ENCODE measurements at places on chromosomes 11 and 22.

- DNase-seq, result no peak
Measured at GRCh38 chr22:32996276-32996675, 61.9 kb downstream of the SYN3 start.

- DNase-seq, result no peak
Measured at GRCh38 chr22:38162881-38163843, 18.5 kb downstream of the PLA2G6 start.

DNA sequence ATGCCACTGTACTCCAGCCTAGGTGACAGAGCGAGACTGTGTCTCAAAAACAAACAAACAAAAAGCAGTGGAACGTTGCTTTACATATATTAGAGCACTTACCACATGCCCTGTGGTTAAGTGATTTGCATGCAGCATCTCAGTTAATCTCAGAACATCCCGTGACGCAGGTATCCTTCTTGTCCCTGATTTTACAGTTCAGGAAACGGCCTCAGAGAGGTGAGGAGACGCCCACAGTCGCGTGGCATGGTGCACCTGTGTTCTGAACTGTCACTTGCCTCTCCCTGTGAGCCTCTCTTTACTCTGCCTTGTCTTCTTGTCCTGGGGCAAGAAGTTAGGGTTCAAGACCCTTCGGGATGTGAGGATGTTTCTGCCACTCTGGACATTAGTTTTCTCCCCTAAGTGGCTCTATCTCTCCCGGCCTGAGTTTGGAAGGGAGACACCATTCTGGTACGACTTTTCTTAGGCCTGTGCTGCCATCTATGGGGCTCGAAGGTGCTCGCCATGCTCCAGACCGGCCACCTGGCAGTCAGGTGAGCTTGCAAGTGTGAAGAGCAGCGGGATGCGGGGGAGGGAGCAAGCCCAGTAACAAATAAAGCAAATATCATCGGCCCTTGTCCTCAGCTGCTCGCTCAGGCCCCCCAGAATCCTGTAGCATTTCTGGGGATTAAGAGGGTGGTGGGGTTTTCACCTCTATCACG is 25.6 kb downstream of the YWHAH start:
- DNase-seq, result peak; percentile 78

DNA sequence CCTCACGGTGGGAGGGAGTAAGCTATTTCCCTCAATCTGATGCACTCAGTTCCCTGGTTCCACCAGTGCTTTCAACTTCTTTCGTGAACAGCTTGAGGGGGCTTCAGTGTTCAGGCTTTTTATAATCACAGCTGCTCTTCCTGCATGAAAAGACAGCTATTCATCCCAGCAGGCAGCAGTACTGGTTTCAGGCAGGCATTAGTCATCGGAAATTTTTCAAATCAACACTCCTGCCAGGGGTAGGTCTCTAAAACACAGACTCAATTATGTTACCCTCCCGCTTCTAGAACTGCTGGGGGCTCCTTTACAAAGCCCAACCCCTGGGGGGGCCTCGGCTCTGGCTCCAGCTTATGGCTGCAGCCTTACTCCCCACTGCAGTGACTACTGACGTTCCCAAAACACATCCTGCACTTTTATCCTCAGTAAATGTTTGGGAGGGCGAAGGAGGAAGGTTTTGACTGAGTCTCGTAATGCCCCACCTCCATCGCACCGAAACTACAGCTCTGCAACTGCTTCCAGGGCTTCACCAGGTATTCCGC is 5.8 kb downstream of the POLDIP3 start:
- DNase-seq, result peak; percentile 64

DNA sequence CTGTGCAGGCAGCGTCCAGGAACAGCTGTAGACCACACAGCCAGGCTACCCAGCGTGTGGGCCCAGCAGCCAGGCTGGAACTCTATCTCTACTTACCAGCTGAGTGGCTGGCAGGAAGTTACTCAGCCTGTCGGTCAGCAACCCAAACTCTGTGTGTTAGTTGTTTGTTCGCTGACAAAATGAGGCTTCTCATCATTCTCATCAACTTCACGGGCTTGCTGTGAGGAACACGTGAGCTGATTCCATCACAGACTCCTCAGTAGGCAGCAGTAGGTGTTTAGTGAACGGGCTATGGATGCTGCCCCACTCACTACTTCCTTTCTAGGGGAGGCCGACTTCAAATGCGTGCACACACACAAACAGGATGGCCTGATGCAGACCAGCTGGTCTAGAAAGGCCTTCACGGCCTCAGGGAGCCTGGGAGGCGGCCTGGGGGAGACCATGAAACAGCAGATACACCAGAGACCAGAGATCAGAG is 830 bp upstream of the SPDYC start:
- no peak for DNase-seq

DNA sequence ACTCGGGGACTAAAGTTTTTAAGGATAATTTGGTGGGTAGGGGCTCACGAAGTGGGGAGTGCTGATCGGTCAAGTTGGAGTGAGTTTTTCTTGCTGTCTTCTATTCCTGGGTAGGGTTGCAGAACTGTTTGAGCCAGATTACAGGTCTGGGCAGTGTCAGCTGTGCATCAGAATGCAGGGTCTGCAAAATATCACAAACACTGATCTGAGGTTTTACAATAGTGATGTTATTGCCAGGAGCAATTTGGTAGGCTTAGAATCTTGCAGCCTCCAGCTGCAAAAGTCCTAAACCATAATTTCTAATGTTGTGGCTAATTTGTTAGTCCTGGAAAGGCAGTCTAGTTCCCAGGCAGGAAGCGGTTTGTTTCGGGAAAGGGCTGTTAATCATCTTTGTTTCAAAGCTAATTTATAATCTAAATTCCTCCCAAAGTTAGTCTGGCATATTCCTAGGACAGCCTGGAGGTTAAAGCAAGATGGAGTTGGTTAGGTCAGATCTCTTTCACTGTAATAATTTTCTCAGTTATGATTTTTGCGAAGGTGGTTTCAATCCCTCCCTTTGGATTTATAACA is 39.7 kb upstream of the CALCA start:
- DNase-seq, result no peak

DNA sequence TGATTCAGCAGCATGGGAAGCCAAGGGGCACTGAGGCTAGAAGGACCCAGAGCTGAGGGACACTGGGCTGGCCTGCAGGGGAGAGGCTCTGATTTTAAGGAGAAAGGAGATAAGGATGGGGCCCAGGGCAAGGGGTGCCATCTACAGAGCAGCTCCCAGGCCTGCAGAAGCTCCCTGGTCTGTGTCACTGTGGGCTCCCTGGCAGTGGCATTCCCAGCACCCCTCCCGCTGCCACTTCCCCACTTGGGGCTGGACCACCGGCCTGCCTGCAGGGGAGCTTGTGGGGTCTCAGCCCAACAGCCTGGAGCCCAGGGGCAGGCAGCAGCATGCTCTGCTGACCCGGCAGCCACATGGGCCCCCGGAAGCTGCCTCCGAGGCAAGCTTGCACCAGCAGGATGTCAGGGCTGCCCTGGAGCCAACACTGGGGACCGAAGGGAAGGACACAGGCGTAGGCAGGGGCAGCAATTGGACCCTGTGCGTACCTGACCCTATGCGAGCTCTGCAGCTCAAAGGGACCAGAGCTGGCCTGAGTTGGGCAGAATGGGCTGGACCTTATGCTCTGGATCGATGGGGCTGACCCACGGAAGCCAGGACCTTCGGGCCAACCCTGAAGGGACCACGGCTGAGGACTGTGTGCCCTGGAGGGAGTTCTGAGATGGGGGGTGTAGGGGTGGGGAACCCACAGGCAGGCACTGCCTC is 35.4 kb upstream of the WNT7B start:
- DNase-seq, result no peak

DNA sequence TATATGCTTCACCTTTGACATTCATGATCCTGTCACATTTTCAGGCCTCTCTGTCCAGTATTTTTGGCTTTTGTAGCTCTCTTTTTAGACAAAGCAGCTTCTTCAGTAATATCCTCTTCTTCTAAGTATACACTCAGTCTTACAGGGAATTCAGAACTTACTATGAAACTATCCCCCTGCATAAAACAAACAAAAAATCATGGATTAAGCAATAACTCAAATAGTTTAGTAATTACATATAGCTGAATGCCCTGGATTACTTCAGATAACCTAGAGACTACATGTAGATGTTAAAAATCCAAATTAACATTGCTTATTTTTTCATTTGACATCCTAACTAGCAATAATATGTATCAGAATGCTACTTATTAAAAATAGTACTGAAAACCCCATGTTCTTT is 5.2 kb downstream of the TAF1D start:
- DNase-seq, result peak; percentile 11

- no peak for DNase-seq
Measured at GRCh38 chr11:62747475-62748160, 6.3 kb downstream of the ZBTB3 start.

DNA sequence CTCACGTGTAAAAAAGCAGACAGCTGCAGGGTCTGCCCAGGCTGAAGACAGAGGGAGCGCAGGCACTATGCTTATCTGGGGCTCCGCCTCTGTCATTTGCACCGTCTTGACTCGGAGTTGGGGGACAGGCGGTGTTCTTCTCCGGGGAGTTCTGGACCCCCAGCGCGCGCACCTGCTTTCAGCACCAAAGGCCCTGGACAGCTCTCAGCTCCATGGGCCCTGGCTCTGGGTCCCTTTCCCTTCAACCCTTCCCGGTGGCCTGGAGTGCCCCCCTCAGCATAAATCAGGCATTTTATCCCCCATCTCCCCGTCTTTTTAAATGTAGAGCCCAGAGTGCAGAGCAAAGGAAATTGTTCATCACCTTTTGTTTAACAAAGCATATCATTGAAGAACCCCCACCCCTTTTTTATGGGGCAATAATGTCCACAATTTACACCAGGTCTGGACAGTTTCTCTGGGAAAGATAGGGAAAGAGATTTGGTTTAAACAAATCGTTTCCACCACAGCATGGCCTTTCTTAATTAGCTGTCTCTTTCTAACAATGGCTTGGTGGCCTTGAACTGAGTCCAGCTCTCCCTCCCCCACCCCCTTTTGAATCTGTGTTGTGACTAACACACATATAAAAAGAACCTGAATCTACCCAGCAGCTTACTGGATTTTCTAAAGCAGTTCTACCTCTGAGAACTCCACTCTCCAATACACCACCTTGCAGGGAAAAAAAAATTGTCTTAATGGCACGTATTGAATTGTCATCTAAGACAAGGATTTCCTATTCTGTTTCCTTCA is 1.7 kb downstream of the SEZ6L start:
- peak; percentile 15 for DNase-seq

GRCh38 chr22:46110215-46110614 is 40.1 kb upstream of the PPARA start:
- DNase-seq, result peak; percentile 73
